ENCODE measurements at places on chromosomes 12 and 14.

DNA sequence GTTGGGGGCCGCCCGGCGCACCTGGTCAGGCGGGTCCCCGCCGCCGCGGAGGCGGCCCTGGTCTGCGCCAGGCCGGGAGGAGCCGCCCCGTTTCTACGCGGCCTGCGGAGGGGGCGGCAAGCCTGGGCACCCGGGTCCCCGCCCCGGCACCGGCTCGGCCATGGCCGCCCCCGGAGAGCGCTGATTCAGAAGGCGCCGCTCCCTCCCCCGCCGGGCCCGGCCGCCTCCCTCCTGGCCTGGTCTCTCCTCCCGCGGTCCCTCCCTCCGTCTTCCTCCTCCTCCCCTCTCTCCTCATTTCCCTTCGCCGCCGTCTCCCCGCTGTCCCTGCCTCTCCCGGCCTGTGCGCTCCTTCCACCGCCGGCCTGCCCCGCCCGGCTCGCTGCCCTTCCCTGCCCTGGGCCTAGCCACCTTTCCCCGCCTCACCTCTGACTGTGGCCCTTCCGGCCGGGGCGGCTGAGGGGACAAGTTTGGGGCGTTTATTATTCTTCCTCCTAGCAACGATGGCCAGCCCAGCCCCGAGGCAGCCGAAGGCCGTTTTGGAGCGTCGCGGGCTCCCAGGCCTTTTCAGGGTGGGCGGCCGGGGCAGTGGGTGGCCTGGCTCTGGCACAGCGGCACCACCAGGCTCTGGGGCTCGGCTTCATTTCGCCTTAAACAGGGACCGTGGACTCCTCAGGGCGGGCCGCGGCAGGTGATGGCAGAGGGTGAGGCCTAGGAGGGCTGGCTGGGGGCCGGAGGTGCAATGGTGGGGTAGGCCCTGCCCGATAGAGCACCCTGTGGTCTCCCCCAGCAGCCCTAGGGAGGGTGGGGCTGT is 768 bp downstream of the CEP170B start:
- peak; percentile 21 for DNase-seq

GRCh38 chr14:101875727-101876554 is 88.4 kb upstream of the DYNC1H1 start:
- DNase-seq: no peak

DNA sequence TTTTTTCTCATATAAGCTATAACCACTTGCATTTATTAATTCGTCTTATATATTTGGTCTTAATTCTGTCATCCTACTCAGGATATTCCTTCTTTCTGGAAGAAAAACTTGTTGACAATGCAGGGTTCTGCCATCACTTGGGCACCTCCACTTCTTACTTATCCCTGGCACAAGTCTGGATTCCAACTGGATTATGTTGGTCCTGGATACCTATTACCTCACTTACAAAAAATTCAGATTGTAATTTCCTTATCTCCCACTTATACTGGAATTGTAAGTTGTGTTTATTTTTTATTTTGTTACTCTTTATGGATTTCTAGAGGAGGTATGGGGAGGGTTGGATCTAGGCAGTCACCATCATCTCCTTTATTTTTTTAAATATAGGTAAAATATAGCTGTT is 36.7 kb downstream of the LRRIQ1 start:
- DNase-seq: no peak

- DNase-seq: no peak
Measured at GRCh38 chr12:116370004-116370404, 92.5 kb upstream of the MED13L start.

- no peak for DNase-seq
Measured at GRCh38 chr12:52041695-52042123, 9.5 kb upstream of the NR4A1 start.

- no peak for DNase-seq
Measured at GRCh38 chr12:67154901-67155300, 114.3 kb upstream of the CAND1 start.

DNA sequence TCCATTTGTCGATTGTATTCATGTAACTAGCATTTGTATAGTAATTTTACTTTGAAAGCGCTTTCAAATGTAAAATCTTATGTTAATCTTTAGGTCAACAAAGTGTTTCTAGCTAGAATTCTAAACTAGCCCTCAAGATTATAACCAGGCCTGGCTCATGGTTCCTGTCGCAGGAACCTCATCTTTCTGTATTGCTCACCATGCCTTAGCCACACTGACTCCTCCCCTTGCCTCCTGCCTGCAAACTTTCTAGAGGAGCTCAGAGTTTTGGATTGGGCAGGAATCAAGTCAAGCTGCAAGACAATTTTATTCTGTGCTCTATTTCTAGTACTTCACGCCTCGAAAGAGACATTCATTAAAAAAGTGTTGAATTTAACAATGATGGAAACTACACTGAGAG is 99.8 kb downstream of the TGFB3 start:
- DNase-seq: no peak

DNA sequence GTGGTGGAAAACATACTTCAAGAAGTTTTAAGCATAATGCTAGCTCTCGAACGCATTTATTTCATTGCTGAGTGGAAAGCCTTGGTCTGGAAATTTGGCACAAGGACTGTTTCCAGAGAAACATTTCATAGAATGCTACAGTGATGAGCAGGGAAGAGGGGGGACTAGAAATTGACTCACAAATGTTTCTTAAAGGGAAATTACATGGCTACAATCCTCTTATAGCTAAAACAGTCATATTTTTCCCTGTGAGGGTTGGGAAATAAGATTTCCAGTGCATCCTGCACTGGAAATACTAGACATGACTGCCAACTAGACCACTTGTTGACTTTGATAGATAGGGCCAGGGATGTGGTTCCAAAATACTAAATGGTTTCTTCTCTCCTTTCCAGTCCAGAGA is 197.3 kb upstream of the RGS6 start:
- DNase-seq: no peak

GRCh38 chr12:2411616-2412304 is 359.0 kb downstream of the CACNA1C start:
- no peak for DNase-seq

- DNase-seq: no peak
Measured at GRCh38 chr14:97025722-97026121, 228.5 kb downstream of the VRK1 start.

DNA sequence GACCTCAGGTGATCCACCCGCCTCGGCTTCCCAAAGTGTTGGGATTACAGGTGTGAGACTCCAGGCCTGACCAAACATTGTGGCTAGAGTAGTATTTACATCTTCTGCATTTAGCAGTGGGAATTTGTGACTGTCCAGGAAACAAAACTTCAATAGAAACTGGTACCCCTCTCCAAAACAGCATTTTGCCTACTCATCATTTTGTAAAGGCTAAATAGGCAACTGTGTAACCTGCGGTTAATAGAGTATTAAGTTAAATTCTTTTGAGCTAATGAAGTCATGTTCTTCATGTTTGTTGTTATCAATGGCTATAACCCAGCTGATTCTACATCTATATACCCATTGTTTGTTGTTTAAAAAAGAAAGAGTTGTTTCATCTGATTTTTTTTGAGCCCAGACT is 8.1 kb downstream of the CMAS start:
- no peak for DNase-seq

DNA sequence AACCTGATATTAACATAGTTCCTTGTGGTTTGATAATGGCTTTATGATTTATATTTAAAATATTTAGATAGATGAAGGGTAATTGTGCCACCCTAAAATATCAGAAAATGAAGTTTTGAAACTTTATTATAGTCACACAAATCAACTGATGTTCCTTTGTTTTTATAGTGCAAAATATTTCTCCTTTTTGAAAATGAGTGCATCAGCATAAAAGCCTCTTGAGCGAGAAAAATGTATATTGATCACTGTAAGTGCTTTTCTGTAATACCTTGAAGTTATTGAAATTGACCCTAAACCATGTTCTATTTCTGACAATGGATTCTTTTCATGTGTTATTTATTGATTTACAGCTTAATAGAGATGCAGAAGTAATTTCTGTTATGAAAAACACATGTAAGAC is 35.0 kb downstream of the LRFN5 start:
- no peak for DNase-seq

- DNase-seq: no peak
Measured at GRCh38 chr14:96096639-96097610, 57.8 kb downstream of the C14orf132 start.

DNA sequence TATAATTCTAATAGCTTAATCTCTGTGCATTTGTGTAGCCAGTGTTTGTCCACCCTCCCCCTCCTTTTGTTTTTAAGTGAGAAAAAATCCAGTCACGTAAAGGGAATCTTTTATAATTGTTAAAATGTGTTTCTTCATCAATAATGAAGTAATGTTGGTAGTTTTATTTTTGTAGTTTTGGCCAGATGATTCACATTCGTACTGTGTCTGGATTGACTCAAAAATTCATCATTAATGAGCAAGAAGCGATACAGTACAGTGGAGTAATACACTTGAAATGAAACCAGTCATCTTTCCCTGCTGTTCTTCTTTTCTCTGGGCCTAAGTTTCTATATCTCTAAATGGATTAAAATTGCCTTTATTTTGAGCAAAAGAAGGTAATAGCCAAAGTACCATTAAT is 86.5 kb downstream of the SRGAP1 start:
- no peak for DNase-seq

GRCh38 chr14:65371784-65372183 is 40.7 kb upstream of the FUT8 start:
- DNase-seq: no peak

DNA sequence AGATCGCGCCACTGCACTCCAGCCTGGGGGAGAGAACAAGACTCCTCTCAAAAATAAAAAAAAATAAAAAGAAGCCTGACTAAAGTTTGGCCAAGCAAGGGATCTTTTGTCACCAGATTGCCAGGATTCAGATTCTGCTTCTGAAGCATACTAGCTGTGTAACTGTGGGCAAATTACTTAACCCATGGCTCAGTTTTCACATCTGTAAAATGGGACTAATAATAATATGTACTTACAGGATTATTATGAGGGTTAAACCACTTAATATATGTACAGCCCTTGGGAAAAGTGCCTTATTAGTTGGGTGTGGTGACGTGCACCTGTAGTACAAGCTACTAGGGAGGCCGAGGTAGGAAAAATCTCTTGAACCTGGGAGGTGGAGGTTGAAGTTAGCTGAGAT is 21.7 kb upstream of the YAF2 start:
- no peak for DNase-seq

- DNase-seq: no peak
Measured at GRCh38 chr12:30748147-30748546, 6.6 kb downstream of the CAPRIN2 start.

DNA sequence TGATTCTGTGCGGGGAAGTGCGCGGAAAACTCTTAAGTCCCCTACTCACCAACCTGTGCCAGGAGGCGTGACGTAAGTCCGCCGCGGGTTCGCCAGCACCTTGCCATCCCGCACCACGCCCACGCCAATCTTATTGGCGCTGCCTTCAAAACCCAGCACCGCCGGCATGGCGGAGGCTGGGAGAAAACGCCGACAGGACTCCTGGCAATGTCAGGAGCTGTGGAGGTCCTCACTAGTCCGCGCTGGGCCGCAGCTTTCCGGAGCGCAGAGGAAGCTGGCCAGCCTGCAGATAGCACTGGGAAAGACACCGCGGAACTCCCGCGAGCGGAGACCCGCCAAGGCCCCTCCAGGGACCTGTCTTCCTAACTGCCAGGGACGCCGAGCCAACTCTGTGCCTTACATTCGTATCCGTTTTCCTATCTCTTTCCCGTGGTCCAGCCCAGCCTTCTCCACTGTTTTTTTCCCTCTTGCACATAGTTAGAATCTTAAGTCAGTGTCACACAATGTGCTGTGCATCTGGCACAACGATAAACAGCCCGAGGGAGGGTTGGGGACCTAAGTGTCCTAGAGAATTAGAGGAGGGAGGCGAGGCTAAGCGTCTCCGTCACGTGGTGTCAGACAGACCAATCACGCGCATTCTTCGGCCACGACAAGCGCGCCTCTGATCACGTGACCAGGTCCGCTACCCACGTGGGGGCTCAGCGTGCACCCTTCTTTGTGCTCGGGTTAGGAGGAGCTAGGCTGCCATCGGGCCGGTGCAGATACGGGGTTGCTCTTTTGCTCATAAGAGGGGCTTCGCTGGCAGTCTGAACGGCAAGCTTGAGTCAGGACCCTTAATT is at the start of the genes APEX1 and OSGEP:
APEX1 (plus strand) TSS at position 711 of the 839 bp plus-strand sequence. CDS start 420 bp downstream, outside the sequence.
OSGEP (minus strand) TSS at position 297 of the 839 bp plus-strand sequence; CDS start at position 168, 129 bp downstream.
- peak; percentile 96 for DNase-seq

- DNase-seq: no peak
Measured at GRCh38 chr12:126030573-126030972, 965.3 kb downstream of the AACS start.

DNA sequence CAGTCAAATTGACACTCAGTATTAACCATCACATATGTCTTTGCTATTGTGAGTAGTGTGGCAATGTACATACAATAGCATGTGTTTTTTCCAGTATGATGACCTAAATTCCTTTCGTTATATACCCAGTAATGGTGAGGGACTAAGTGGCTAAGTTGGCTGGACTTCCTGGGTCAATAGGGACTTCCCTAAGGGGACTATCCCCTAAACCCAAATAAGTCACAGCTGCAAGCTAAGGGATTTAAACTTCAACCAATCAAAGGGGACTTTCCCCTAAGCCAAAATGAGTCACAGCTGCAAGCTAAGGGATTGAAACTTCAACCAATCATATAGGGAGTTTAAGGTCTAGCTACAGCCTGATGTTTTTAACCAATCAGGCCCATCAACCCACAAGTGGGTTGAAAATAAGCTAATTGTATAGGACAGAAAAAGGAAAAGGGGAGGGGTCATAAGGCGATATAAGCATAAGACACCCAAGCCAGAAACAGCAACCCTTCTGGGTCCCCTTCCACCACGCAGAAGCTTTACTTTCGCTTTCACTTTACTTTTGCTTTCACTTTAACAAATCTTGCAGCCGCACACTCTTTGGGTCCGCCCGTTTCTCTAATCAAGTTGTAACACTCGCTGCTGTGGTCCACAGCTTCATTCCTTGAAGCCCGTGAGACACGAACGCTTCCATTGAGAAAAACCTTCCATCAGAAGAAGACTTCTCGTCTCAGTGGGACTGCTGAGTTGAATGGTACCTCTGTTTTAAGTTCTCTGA is 404.4 kb downstream of the FLRT2 start:
- peak; percentile 92 for DNase-seq

GRCh38 chr12:102962986-102963385 is 5.5 kb downstream of the ASCL1 start:
- no peak for DNase-seq

DNA sequence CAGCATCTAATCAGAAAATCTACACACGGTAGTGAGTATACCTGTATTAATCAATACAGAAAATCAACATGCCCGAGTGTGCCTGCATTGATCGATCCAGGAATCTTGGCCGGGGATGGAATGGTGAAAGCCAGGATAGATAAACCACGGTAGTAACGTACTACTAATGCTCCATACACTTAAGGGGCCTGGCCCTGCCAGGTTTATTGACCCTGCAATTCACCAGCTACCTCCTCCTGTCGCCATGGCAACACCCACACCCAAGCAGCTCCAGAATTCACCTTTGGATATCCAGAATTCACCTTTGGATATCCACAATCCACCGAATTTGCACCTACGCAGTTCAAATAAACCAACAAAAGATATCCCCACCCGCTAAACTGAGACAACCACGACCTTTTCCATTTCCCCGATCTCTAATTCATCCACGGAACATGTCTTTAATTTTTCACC is 14.8 kb upstream of the CALM1 start:
- DNase-seq: no peak

DNA sequence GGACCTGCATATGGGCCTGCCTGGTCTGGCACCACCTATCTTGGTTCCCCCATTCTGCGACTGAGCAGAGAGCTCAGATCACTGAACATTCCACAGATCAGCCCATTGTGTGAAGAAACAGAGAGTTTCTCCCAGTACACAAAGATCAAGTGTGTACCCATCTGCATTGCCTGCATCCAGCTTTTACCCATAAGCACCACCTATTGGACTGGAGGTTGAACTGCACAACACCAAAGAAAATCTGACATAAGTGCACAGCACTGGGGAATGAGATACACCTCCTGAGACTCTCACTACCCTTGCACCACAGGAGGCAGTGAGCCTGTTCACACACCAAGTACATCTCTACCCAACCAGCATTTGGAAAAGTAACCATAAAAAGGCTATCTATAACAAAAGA is 362.6 kb upstream of the CLEC14A start:
- DNase-seq: no peak

All from CD4-positive, CD25-positive, alpha-beta regulatory T cell (primary cell).